Urinary bladder (tissue), 4 donors: ENCODE measurements at places on chromosomes 5 and 9. TPM values are rescaled to one million over a fixed set of nuclear protein-coding genes. Genes with fewer than 3 reads are reported as not detected.

DNA sequence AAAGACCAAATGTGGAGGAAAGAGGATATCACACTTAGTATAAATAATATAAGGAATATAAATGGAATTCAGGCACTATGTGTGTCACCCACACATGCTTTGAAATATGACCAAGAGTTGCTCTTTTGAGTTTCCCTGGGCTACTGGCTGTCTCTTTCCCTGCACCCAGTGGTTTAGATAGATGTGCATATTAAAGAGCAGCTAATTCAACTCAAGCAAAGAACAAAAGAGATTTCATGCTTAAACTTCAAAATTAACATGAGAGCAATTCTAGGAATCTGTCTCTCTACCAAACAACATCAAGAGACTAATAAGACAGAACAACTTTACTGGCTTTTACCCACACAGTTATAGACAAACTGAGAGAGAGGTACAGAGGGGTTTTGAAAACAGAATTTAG lies 38.0 kb upstream of the ITGA1 start:
- DNase-seq = no peak

DNA sequence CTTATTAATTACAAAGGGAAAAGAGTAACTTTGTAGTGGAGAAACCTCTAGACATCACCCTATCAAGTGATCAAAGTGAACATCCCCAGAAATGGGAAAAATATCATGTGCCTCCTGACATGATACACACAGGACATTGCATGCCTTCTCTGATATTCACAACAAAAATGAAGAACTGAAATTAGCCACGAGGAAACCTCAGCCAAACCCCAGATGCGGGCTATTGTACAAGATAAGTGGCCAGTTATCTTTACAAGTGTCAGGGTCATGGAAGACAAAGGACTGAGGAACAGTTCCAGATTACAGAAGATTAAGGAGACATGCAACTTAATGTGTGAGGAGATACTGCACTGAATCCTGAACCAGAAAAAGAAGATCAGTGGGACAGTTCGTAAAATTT lies 23.8 kb upstream of the NPM1 start:
- no peak for DNase-seq

- no peak for DNase-seq
Observed at GRCh38 chr5:157611571-157612476, 36.2 kb upstream of the ADAM19 start.

- no peak for DNase-seq
Observed at GRCh38 chr5:178519155-178519554, 71.0 kb downstream of the COL23A1 start.

DNA sequence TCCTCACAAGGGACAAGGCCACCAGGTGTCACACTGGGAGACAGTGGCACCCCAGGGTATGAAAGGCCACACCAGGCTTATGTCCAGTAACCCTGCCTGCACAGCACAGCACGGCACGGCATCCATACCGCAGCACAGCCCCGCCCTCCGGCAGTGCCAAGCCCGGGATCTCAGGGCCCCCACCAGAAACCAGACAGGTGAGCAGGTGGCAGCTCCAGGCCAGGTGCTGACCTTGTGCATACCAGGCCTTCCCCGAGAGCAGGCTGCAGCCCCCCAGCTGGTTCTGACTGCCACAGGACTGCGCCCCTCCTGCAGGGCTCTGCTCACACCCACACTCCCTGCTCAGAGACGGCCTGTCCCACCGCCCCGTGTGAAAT lies 56.5 kb downstream of the ADAMTS2 start:
- DNase-seq = no peak

SHC3 gene
- polyA plus RNA-seq = 1.6 TPM
